ENCODE measurements at places on chromosomes 5 and 9.
A peak's percentile ranks its signal among the peaks of the same experiment; 100 is the strongest.

GRCh38 chr9:122816163-122816867 is 12.1 kb downstream of the PDCL start:
- DNase-seq: peak; percentile 88

- no peak for DNase-seq
Measured at GRCh38 chr5:161261668-161262323, 284.7 kb downstream of the GABRB2 start.

DNA sequence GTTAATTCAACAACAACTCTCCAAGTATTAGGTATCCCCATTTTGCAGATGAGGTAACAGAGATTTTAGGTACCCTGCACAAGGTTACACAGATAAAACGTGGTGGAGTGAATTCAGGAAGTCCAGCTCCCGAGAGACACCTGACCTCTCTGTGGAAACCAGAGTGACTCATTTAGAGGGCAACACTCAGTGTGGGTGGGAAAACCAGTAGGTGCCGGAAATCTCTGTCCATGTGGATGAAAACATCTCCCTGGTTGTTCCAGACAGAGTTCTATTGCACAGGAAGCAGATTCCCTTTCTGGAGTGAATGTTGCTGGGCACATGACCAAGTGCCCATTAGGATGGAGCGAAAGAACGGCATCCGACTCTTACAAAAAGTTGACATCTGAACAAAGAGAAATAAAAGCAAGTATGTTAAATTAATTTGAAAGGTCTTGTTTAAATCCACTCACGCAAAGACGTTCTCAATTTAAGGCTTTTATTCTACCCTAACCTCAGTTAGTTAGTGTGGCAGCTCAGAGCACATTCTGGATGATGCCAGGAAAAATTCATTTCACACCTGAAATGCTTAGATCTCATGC is 391.9 kb upstream of the WWC1 start:
- DNase-seq: no peak

GRCh38 chr5:10501554-10502075 is 59.9 kb downstream of the ROPN1L start:
- peak; percentile 39 for DNase-seq

- no peak for DNase-seq
Measured at GRCh38 chr5:57531333-57531732, 48.7 kb upstream of the ACTBL2 start.

DNA sequence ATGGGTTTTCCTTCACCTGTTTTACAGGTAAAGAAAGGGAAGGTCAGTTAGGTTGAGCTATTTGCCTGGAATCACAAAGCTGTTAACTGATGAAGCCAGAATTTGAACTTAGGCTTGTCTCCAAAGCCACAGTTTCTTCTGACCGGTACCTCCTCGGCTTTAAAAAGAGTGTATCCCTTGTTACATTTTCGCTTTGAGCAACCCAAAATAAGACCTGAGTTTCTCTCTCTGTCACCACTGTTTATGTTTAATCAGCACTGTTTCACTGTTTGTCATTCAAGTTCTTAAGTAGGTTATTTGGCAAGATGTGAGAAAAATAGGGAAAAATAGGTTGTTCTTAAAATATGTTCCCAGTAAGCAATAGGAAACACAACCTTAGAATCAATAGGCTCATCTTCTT is 84.6 kb downstream of the VCAN start:
- no peak for DNase-seq

GRCh38 chr5:67133217-67133616 is 63.4 kb downstream of the CD180 start:
- DNase-seq: no peak

DNA sequence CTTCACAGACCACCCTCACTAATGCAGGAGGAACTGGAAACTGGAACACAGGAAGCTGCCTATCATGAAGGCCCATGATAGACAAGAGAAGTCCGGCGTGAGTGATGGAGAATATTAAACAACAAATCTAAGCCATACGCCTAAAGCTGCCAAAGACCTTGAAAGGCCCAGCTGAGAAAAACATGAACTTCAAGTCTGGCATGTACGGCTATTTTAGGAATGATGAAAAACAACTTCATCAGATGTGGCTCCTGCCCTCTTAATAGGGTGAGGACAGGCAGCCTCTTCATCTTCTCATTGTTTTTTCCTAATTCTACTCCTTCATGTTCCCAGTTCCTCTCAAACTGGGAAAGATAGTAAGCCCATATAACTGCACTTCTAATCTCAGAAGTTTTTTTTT is 20.3 kb downstream of the FBP1 start:
- no peak for DNase-seq

GRCh38 chr9:116966199-116966598 is 279.1 kb downstream of the TRIM32 start:
- DNase-seq: no peak

DNA sequence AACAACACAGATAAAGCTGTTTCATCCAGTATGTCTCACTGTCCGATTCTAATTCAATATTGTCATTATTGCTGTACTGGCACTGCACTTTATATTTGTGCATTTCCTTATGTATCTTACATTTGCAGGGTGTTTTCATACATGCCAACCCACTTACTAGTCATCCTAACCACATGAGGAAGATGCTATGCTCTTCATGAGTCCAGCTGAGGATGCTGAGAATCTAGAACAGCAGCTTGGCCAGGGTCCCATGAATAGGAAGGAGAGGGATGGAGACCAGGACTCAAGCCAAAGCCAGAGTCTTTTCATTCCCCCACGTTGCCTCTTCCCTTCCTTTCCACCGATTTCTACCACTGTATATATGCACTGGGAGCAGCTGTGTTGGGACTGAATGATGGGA is 292.8 kb upstream of the KLF4 start:
- DNase-seq: no peak

GRCh38 chr5:72599065-72599433 is 91.8 kb upstream of the ZNF366 start:
- no peak for DNase-seq

DNA sequence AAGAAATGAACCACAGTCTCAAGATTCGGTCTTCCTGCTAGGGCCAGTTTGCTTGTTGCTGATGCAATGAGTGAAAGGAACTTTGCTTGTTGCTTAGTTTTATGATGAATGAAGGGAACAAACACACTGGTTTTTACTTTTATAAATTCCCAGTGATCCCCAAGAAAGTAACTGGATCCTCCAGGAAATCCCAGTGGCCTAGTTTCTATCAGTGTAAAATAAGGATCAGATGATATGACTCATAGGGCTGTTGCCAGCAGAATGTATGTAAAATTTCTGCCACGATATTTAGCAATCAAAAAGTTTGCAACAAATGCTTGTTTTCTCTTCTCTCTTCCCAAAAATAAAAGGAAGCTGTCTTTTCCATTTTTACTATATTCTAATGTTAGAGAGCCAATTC is 160.1 kb upstream of the CDKN2B start:
- no peak for DNase-seq

GRCh38 chr9:84000186-84000585 is 19.6 kb downstream of the RMI1 start:
- DNase-seq: no peak

DNA sequence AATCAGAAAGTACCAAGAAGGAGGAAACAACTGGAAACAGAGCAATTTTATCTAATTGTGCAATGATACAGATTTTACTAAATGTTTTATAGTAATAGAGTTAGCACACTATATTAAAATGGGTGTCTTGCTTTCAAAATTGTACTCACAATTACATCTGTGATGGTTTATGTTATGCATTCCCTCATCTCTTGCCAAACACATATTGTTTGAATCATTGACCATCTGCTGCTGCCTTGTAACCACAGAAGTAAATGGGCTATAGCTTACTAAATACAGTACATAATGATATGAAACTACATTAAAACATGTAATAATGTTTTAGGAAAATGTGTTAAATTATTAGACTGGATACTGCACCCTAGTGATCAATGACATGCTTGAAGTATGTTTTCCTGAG is 158.1 kb downstream of the SLC25A46 start:
- no peak for DNase-seq

DNA sequence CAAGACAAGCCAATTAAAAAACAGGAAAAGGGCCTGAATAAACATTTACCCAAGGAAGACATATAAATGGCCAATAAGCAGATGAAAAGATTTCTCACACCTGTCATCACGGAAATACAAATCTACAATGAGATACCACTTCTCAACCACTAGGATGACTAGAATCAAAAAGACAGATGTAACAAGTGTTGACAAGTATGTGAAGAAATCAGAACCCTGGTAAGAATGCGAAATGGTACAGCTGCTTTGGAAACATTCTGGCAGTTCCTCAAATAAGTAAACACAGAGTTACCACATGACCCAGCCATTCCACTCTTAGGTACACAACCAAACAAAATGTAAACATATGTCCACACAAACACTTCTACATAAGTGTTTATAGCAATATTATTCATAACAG is 32.5 kb downstream of the LEAP2 start:
- DNase-seq: no peak

GRCh38 chr9:102114557-102114956 is 376.1 kb upstream of the GRIN3A start:
- DNase-seq: no peak

- DNase-seq: no peak
Measured at GRCh38 chr5:52922384-52922783, 66.8 kb upstream of the ITGA2 start.

GRCh38 chr9:1071730-1072129 is 21.6 kb downstream of the DMRT2 start:
- DNase-seq: no peak

GRCh38 chr5:168689260-168689659 is 110.1 kb upstream of the PANK3 start:
- no peak for DNase-seq

GRCh38 chr9:99808454-99808853 is 13.2 kb upstream of the NR4A3 start:
- peak; percentile 26 for DNase-seq

- no peak for DNase-seq
Measured at GRCh38 chr5:87453801-87454200, 41.1 kb upstream of the CCNH start.

- no peak for DNase-seq
Measured at GRCh38 chr9:71824257-71824656, 55.9 kb upstream of the CEMIP2 start.

DNA sequence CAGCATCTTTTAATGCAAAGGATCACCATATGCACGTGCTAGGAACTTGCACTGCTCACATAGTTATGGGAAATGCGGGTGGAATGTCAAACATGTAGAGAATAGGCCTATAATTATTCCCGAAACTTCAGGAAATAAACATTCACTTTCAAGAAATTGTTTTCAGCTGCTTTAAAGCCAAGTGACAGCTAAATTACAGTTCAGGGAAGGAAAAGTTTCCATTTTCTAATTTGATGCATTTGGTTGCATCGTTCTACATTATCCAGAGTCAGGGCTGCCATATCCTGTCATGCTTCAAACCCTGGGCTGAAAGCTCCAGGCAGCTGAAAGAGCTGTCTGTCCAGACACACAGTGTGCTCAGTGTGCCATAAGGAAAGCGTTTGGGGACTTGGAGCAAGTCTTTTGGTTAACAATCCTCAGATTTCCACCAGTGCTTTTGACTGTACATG is 518.1 kb downstream of the CSNK1G3 start:
- DNase-seq: no peak

DNA sequence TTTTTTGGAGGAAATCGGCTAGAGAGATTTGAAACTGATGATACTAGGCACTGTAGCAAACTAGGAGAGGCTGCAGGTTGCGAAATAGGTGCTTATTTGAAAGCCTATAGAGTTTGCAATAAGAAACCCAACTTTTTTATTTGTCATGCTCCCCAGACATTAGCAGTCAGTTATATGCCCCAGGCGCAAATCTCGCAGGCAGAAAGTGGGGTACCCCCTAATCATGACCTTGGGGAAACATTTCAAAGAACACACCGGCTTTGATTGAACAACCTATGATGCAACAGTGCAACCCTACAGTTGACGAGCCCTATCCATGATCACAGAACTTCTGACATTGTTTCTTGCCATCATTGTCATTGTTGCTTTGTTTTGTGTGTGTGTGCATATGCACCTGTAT is 510.5 kb downstream of the RAB3C start:
- DNase-seq: no peak

- no peak for DNase-seq
Measured at GRCh38 chr5:95959888-95960666, 1.6 kb downstream of the ELL2 start.

DNA sequence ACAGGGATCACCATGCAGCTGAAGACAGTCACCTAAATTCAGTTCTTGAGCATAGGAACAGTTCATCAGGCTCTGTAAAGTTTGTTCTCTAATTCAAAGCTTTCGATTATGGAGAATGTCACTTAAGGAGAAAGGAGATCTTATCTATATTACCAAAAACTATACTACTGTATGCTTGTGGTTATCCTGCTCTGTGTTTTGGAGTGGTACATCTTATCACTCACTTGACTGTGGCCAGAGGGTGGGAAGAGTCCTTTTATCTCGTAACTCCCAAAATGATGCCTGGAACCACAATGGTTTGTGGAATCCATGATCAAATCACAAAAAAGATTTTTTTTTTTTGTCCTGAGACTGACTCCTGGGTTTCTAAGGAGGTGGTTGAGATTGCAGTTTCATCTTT is 230.7 kb downstream of the COMMD10 start:
- DNase-seq: no peak

- DNase-seq: no peak
Measured at GRCh38 chr5:81800797-81801196, 49.9 kb upstream of the SSBP2 start.

DNA sequence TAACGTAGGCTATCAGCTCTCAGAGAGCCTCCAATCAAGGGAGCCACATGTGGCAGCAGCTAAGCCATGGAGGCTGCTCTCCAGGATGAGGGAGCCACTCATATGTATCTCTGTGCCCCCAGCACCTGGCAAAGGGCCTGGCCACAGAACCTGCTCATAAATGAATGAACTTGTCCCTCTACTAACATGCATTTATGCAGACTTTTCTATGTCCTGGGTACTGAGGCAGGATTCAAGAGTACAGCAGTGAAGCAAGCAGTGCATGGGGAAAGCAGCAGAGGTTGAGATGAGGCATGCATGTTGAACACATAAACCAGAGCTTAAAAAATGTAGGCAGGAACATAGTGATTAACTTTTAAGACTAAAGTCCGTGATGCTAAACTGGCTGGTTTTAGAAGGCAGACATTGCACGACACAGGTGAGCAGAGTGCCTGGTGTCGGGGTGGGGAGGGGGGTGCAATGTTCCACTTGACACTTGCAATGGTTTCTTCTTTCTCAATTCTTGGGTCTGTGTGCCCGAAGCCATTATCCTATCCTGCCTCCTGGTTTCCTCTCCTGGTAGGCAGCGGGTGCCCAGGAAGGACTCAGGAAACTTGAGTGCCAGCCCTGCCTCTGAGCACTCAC is 142.8 kb upstream of the ALDH1B1 start:
- no peak for DNase-seq

DNA sequence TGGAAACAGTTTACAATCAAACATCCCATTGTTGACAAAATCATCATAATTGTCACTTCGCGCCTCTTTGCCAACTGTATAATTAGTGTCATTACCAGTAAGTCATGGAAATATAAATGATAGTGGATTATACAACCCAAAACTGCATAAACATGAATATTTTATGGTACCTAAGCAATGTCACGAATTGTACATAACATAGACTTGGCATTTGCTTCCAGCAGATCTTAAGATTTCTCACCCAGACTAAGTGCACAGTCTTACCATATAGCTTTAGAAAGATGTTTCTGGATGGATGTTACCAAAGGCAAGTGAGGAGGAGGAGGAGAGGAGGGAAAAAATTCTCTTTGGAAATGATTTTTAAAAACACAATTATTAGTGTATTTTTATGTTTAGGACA is 113.4 kb upstream of the TAS2R1 start:
- no peak for DNase-seq

- no peak for DNase-seq
Measured at GRCh38 chr5:107670932-107671741, at the start of gene EFNA5. TSS of gene EFNA5 (minus strand) at chr5:107670937.

GRCh38 chr5:133229931-133230664 is 178.3 kb downstream of the HSPA4 start:
- no peak for DNase-seq
